Activated CD8-positive, alpha-beta T cell treated with anti-CD3 and anti-CD28 coated beads, Interleukin-2, amount 10 ng/mL, durations not matched to agents 7 days and 5 days (primary cell): ENCODE measurements at places on chromosomes 5 and 9.

DNA sequence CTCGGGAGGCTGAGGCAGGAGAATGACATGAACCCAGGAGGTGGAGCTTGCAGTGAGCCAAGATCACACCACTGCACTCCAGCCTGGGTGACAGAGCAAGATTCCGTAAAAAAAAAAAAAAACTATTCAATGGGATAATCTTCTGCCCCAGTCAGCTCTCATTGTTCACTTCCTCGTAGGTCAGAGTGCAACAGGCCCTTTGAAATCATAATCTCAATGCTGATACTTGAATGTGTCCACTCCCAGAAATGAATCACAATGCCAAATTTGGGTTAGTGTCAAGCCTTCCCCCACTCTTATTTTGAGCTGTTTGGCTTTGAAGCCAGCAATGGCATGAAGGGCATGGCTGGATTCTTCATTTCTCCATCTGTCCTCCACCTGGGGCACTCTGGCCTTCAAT is 610.3 kb upstream of the KLF4 start:
- no peak for DNase-seq

DNA sequence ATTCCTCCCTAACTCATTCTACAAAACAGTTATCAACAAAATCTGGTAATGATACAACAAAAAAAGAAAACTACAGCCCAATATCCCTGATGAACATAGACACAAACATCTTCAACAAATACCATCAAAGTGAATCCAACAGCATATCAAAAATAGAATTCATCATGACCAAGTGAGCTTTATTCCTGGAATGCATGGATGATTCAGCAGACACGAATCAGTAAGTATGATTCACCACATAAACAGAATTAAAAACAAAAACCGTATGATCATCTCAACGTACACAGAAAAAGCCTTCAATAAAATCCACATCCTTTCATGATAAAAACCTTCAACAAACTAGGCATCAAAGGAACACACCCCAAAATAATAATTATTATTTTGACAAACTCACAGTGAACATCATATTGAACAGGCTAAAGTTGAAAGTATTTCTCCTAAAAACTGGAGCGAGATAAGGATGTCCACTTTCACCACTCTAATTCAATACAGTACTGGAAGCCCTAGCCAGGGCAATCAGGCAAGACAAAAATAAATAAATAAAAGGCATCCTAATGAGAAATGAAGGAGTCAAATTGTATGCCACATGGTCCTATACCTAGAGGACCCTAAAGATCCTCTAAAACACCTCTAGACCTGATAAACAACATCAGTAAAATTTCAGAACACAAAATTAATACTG is 305.1 kb upstream of the RGMB start:
- DNase-seq: no peak

GRCh38 chr5:171444582-171444981 is 25.1 kb downstream of the FGF18 start:
- DNase-seq: no peak

- DNase-seq: no peak
These were observed 475.3 kb upstream of the TRPC7 start for GRCh38 chr5:136840601-136841000.

GRCh38 chr5:133531594-133531993 is 80.7 kb downstream of the FSTL4 start:
- peak; percentile 7 for DNase-seq

- DNase-seq: no peak
These were observed 28.6 kb downstream of the DCAF12 start for GRCh38 chr9:34097865-34098264.

DNA sequence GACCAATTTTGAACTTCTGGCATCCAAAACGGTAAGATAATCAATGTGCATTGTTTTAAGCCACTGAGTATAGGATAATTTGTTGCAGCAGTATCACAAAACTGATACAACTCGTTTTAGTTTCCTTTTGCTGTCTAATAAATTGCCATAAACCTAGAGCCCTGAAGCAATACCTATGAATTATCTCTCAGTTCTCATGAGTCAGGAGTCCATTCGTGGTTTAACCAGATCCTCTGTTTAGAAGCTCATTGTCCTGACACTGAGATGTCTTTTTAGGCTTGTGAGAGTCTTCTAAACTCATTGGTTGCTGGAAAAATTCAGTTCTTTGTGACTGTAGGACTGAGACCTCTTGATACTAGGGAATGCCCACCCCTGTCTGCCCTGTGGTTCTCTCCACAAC is 262.9 kb downstream of the SEMA5A start:
- no peak for DNase-seq

DNA sequence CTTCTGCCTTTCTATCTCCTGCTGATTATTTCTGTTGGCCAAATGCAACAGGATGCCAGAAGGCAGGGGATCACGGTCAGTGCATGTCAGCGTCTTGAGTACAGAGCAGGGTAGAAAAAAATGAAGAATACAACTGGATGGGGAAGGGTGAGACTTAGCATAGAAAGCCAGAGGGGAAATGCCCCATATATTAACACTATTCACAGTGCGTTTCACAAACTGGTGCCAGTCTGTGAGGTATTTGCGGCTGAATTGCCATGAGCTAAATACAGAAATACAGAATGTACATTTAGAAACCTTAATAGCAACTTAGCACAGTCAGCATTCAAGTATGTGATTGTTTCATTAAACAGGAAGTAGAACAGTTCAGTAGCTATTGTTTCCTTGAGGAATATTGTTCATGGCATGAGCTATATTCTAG is 31.0 kb upstream of the SLC1A3 start:
- DNase-seq: no peak

GRCh38 chr5:15034379-15034778 is 162.8 kb upstream of the ANKH start:
- no peak for DNase-seq

DNA sequence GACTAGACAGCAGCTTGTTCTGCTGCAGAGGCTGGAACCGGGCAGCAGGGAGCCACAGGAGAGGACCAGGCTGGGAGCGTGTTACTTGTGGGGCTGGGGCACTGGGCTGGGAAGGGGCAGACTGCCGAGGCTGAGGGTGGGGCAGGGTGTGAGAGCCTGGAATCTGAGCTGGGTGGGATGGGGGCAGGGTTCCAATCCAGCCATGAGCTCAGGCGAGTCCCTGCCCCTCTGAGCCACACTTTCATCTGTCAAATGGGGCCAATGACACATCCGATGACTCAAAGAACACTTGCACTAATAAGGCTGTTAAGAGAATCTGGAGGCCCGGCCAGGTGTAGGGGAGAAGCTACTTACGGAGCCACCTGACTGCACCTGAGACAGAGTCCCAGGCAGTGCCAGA is 18.7 kb upstream of the WDR38 start:
- DNase-seq: no peak

- DNase-seq: no peak
These were observed 174.2 kb upstream of the CDH12 start for GRCh38 chr5:23027331-23027730.

GRCh38 chr9:125743682-125744428 is 3.3 kb upstream of the PBX3 start:
- DNase-seq: no peak

DNA sequence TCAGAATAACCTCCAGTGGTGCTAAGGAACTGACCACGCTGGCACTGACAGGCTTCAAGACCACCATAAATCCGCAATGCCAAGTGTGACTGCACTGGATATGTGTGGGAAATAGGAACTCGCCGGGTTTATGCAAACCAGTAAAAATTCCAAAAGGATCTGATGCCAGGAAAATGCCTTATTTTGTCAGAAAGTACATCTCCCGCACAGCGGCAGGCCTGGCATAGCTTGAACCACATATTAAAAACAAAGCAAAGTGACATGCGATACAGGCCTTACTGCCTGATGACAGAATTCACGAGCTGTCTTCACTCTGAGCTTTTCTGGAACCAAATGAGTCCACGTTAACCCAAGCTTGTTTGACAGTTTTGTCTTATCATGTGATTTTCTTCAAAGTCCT is 139.6 kb downstream of the GLIS3 start:
- no peak for DNase-seq

GRCh38 chr9:100213730-100214477 is 114.9 kb downstream of the INVS start:
- DNase-seq: no peak

GRCh38 chr5:71864730-71865601 is 145.9 kb downstream of the CARTPT start:
- DNase-seq: no peak

DNA sequence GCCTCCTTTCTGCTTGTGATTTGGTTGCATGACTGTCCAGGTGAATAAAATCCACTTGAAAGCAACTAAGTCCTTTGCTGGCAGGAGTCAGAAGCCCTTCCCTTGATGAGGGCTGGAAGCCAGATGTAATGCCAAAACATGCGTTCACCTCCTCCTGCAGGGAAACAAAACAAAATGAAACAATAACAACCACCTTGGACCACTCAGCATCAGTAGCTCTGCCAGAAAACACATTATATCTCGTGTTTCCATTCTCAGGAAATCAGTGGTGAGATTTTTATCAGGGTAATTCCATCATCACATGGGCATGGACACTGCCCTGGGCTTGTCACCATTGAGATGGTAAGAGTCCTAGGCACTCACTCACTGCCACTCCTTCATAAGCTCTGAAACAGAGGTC is 350.3 kb upstream of the ACTBL2 start:
- no peak for DNase-seq

DNA sequence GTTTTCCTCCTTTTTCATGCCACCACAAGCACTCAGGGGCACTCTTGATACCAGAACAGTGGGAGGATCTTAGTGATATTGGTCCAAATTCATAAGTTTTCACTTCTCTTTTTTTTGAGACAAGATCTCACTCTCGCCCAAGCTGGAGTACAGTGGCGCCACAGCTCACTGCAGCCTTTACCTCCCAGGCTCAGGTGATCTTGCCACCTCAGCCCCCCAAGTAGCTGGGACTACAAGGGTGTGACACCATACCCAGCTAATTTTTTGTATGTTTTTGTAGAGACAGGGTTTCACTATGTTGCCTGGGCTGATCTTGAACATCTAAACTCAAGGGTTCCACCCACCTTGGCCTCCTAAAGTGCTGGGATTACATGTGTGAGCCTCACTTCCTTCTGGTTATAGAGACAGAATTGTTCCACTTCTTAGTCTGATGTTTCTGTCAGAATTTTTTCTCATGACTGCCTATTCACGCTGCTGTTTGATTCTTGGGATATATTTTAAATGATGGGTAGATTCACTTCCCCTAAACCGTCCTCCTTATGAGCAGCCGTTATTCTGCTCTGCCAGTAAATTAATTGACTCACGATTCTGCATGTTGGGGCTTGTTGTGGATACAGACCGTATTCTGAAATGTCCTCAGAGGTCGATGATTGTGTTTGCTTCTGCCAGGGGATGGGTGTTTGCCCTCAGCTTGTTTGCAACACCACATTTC is 30.8 kb downstream of the MTAP start:
- no peak for DNase-seq

DNA sequence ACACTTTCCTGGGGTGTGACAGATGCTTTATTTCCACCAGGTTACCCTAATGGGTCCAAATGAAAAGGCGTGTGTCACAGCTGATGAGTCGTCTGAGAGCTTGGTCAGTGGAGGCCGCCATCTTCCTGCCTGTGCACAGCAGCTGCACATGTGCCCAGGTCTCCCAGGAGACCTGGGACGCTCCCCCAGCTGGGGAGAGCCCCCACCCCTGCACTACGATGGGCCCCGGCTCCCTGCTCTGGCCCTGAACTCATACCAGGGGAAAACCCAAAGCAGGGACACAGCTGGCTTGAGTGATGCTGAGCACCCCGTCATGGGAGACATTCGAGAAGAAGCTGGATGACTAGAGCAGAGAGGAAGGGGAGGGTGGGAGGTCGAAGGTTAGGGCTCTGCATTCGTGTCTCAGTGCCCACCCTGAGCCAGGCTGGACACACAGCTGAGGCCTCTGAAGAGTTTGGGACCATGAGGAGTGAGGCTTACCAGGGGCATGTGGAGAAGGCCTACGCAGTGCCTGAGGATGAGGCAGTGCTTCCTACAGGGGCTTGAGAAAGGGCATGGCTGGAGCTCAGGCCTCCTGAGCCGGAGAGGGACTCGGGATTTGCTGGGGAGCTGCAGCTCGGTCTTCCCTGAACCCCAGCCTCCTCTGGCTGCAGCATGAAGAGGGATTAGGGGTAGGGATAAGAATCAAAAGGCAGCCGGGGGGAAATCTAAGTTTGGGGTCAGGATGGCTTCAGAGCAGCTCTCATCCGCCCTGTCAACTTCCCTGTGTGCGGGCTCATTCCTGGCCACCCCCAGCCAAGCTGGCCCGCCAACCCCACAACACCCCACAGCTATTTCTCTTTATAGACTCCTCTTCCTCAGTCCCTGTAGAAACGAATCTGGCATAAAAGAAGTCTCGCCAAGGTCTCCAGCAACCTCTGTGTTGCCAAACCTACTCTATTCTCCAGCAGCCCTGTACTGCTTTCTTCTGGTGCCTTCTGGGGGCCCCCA is 42.2 kb upstream of the RNU6ATAC start:
- no peak for DNase-seq

DNA sequence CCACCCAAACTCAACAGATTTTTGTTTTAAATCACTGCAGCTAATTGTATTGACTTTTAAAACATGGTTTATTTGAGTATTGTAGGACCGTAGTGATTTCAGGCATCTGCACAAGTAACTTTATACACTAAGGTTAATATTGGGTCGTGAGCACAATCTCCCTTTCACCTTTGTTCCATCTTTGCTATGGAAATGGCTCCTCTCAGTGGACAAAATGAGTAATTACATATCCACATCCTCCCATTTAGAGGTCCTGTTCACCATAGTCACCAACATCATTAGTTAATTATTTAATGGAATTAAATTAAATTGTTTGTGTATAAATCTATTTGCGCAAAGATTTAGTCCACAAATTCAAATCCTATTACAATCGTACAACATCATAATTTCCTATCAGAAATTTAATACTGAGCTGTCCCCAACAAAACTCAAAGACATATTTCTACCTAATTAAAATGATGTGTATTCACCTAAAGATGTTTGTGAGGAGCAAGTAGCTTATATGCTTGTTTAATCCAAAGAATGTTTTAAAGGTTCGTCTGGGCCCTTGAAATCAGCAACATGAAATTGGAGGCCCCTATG is 173.0 kb upstream of the DAPK1 start:
- no peak for DNase-seq

DNA sequence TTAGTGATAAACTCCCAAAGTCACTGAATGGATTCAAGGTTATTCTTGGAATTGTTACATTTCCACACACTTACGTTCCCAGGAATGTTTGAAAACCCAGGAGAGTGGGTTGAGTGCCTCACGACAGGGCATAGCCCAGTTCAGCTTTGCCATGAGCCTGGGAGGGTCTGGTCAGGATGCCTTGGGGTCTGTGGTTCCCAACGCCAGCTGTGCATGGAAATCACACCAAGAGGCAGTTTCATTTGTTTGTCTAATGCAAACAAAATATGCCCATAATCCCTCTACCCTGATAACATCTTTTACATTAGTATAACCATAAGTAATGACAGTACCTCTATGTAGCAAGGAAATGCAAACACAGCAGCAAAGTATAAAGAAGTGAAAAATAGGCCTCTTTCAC is 25.3 kb upstream of the MSX2 start:
- DNase-seq: no peak
